ENCODE measurements at places on chromosomes 13 and 19.

DNA sequence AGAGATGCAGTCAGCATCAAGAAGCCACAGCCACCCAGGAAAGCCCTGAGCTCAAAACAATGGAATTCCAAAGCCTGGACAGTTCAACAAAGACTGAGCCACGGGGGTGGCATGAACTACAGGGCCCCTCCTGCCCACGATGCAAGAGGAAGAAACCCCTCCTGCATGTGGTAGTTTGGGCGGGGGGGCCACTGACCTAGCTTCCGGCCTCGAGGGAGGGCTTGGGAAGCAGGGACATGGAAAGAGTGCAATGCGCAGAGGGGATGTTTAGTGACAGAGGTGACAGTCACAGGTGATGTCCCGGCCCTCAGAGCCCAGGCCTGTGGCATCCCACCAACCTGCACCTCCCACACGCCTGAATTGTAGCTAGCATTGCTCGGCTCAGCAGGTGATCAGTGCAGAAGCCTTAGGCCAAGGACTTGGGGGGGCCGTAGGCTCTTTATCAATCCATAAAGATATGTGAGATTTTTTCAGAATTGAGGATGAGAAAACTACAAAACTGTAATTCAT, 318.8 kb downstream of the TEX29 start:
- DNase-seq, result no peak

DNA sequence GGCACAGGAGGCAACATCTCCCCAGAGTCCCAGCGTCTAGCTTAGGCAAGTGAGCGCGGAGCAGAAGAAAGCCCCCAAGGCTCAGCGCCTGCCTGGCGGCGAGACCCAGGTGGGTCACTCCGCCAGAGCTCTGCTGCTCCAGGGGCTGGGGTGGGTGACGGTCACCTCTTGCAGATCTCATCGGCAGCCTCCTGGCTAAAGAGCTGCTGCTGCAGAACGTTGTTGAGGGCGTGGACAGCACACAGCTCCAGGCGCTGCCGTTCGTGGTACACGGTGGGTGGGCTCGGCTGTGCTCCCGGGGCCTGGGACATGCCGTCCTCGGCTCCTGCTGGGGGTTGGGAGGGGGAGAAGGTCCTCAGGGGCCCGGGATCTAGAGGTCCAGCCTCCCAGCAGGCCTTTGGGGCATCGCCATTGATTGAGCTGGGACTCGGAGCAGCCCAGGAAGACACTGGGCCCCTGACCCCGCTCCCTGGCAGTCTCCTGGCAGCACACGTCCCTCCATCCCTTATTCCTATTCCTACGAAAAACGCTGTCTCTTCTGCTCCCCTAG, 795 bp downstream of the JOSD2 start:
- DNase-seq, result no peak

- DNase-seq, result no peak
These were observed 722.1 kb downstream of the DACH1 start for GRCh38 chr13:71144883-71145282.

DNA sequence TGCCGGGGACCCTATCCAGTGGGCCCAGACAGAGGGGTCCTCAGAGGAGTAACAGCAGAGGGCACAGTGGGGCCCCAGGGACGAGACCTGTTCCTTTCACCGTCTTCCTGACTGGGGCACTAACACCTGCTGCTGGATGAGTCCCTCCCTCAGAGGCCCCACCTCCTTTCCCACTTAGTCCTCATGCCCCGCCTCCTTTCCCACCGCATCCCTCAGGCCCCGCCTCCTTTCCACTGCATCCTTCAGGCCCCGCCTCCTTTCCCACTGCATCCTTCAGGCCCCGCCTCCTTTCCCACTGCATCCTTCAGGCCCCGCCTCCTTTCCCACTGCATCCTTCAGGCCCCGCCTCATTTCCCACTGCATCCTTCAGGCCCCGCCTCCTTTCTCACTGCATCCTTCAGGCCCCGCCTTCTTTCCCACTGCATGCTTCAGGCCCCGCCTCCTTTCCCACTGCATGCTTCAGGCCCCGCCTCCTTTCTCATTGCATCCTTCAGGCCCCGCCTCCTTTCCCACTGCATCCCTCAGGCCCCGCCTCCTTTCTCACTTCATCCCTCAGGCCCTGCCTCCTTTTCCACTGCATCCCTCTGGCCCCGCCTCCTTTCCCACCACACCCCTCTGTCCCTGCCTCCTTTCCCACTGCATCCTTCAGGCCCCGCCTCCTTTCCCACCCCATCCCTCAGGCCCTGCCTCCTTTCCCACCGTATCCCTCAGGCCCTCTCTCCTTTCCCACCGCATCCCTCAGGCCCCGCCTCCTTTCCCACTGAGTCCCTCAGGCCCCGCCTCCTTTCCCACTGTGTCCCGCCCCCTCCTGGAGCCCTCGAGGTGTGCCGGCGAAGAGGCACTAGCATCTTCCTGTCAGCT, 6.7 kb downstream of the SPPL2B start:
- DNase-seq, result no peak

GRCh38 chr13:25118378-25118905, 22.5 kb downstream of the PABPC3 start:
- DNase-seq, result no peak

DNA sequence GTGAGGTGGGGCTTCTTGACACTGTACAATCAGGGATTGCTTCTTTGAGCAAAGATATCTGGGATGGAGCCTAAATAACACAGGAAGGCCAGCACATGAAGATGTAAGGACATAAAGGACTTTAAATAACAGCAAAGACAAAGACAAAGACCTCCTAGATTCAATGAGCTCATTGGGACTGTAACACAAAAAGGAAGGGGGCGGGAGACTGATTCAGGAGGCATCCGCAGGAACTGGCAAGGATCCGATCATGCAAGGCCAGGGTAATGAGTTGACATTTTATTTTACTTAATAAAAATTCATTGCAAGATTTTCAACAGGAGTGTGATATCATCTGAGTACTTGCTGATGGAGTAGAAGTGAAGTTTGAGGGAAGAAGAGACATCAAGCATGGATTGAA, 121.5 kb downstream of the LHFPL6 start:
- DNase-seq, result no peak

GRCh38 chr19:39132344-39132969, 6.9 kb downstream of the PAK4 start:
- no peak for DNase-seq

DNA sequence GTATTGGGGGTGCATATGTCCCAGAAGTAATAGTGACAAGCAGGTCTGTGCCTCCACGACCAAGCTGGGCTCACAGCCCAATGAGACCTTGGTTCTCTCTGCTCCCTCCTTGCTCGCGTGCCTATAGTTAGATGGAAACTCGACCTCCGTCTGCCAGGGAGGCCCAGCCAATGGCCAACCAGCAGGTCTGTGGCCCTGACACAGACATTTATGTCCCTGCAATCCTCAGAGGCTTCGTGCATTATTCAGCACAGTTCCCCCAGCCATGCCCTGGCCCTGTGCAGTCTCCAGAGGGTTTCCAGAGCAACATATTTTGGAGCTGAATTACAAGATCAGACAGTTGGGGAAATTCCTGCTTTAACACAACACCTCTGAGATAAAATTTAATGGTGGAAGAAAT, 105.1 kb downstream of the UQCRFS1 start:
- no peak for DNase-seq

DNA sequence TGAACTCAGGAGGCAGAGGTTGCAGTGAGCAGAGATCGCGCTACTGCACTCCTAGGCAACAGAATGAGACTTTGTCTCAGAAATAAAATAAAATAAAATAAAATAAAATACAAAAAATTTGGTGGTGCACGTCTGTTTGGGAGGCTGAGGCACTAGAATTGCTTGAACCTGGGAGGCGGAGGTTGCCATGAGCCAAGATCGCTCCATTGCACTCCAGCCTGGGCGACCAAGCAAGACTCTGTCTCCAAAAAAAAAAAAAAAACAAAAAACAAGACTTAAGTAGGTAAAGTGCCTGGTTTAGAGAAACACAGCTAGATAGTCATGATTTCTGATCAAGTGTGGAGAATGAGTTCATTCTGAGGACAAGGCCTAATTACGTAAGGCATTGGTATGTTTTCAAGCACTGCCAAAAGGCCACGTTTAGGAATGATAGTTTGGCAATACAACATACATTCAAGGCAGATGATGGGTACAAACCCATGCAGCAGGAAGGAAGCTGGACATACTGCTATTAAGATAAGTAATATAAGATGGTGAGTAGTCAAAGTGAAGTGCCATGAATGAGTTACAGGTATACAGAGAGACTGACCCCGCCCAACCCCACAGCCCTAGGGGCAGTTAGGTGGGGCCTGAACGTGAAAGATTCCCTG, 4.8 kb upstream of the UCHL3 start:
- DNase-seq, result no peak

- DNase-seq, result no peak
These were observed 524.4 kb downstream of the LMO7 start for GRCh38 chr13:76160506-76160905.

DNA sequence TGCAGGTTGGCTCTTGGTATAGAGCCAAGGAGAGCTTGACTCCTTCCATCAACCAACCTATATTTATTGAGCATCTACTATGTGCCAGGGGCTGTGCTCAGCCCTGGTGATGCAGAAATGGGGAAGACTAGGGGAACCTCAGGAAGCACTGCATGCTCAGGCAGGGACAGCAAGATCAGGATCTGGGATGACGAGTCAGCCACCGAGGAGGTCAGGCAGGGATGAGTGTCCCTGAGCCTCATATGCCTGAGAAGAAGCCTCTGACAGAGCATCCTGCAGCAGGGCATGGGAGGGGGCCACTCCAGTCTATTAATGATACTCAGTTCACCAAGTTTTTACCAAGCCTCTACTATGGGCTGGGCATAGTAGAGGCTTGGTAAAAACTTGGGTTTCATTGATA, 158.1 kb downstream of the KATNAL1 start:
- DNase-seq, result no peak

DNA sequence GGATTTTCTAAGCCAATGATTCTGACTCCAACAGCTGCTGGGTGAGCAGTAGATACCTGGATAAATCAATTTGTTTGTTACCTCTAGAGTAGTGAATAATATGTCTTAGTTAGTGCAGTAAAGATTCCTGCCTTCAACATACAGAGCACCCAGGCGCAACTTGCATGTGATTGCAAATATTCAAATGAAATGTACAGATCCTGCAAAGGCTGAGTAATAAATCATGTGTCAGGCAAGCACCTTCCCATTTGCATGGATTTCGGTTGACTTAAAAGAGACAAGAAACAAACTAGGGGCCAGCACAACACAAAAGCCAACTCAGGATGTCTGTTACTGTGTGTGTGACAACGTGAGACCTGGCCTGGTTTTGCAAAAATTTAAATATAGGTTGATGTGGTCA, 79.7 kb downstream of the TNFSF11 start:
- no peak for DNase-seq

- DNase-seq, result no peak
These were observed 652.1 kb upstream of the GPC6 start for GRCh38 chr13:92574499-92574898.

GRCh38 chr19:14411938-14412245, 7.2 kb downstream of the DDX39A start:
- DNase-seq, result no peak
